Vagina (tissue), 2 donors: ENCODE measurements at places on chromosomes 1 and 21.
A peak's percentile ranks its signal among the peaks of the same experiment; 100 is the strongest.

GRCh38 chr1:26020941-26021646, 481 bp upstream of the EXTL1 start:
- DNase-seq = no peak

DNA sequence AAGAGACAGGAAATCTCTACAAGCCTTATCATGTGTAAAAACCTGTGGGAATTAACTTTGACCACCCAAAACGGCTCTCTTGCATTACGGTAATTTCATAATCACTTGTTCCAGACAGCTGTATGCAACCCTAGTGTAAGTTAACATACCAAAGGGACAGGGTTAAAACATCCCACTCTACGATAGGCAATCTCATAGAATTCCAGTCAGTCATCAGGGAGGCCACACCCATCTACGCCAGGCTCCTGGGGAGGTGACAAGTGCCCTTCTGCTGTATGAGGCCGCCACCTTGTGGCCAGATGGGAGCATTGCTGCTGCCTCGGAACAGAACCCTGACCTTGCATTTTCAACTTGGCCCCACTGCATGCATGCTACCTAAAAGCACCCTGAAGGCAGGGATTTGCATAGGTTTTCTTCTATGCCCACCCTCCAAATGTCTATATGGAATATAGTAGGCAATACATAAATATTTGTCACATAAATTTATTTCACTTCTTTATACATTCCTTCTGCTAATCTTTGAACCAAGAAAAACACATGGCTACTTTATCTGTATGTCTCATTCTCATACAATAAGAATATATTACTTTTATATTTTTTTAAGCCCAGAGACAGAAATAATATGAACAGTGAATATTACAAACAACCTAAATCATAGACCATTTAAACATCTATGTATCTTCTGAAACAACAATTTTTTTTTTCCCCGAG, 12.6 kb downstream of the HSF2BP start:
- DNase-seq = peak; percentile 94

DNA sequence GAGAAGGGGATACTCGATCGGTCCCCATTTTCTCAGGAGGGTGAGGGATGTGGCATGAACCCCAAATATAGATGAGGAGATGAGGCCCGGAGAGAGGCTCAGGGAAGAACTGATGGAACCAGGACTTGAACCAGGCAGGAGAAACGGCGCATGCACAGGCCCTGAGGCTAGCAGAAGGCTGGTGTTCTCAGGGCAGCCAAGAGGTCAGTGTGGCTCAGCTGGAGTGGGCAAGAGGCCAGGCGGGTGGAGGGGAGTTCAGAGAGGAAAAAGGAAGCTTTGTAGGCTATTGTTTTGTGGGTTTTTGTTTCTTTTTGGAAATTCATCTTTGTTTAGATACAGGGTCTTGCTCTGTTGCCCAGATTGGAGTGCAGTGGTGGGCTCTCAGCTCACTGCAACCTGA, 122.0 kb downstream of the LACTBL1 start:
- DNase-seq = no peak

- DNase-seq = no peak
Measured at GRCh38 chr1:168187177-168187576, 8.4 kb downstream of the TIPRL start.

DNA sequence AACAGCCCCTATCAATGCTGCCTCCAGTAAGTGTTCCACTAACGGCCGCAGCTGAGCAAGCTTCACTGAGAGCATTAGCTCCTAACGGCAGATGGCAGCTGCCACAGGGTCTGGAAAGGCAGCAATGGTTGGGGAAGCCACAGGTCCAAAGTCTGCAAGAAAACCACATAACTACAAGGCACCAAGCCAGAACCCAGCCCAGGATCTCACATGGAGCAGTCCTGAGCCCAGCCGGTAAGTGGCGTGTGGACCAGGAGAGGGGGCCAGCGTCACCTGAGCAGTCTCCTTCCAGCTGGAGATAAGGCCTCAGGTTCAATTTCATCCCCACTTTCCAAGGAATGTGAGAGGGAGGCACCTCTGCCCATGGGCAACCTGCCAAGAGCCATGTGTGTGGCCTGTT, 13.2 kb downstream of the SYT2 start:
- no peak for DNase-seq

DNA sequence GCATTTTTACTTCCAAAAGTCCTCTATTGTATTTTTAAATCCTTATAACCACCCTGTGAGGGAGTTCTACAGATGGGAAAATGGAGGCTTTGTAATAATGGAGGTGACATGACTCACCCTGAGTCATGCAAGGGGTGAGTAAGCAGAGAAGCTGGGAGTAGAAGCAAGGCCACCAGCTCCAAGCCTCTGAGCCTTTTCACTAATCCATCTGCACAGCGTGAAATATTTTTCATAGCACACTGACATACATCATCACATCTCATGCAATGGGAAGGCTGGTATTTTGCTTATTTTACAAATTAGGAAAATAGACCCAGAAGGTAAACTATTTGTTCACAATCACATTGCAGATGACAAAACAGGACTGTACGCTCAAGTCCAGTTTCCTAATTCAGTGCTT, 96.9 kb downstream of the KCNH1 start:
- no peak for DNase-seq

DNA sequence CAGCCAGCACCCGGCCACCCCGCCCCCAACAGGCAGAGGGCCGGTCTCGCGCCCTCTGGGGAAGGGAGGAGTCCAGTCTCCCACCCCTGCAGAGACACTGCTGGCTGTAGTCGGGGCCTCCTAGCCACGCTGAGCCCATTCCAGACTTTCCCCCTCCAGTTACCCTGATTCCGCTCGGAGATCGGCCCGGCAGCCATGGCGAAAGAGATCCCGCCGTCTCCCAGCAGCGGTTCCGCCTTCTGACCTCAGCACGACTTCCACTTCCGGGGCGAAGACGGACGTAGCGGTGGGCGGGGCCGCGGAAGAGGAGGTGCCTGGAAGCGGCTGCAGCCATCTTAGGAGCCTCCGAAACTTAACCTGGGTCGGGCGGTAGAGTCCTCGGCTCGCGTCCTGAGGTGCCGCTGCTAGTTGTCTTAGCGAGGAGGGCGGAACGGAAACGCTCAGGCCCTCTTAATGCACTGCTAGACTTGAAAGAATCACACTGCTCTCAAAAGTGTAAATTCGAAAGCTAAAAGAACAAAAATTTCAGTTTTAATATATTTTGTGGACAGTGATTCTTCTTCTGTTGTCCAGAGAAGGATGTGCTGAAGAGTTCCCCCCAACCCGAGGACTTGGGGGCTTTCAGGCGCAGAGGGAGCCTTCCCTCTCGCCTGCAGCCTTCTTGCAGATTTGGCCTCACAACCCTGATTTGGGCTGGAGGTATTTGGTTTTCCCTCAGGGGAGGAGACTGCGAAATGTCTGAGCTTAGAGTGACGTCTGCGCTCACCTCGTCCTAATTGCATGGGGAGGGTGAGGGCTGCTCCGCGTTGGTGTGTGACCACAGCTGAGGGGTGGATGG, at the start of gene SF3B4:
TSS of gene SF3B4 (minus strand) at position 241 of the 838 bp plus-strand sequence. CDS start at position 197, 44 bp downstream.
- no peak for DNase-seq

GRCh38 chr1:243216741-243217140, 38.3 kb downstream of the CEP170 start:
- no peak for DNase-seq

DNA sequence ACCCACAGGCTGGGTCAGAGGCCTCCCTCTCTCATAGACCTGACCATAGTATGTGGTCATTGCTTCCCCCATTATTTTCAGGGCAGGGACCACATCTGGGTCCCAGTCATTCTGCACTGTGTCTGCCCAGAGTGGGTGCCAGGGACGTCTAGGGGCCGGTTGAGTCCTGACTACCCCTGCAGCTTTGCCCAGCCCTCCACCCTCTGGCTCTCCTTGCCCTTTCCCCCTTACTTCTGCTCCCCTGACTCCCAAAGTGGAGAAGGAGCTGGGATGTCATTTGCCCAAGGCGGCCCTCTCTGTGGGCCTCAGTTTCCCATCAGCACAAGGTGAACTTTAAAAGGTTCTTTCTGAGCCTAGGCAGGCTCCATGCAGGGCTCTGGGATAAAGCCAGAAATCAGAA, 4.3 kb upstream of the TTC22 start:
- DNase-seq = no peak

DNA sequence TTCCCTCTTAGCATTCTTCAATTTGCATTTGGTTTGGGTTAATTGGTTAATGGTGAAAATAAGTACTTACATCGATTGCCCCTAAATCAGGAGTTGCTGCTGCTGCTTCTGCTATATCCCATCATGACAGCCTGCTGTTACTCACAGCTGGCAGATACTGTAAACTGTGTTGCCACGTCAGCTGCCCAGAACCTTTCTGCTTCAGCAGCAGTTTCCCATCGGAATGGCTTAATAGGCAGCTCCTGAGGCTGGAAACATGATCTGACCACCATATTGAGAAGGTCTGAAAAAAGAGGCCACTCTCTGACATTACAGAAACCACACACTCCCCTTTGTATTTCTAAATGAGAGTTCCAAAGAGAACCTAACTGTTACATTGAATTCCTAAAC, 14.3 kb upstream of the SEC16B start:
- no peak for DNase-seq

- no peak for DNase-seq
Measured at GRCh38 chr1:233089251-233089650, 138.8 kb downstream of the NTPCR start.

DNA sequence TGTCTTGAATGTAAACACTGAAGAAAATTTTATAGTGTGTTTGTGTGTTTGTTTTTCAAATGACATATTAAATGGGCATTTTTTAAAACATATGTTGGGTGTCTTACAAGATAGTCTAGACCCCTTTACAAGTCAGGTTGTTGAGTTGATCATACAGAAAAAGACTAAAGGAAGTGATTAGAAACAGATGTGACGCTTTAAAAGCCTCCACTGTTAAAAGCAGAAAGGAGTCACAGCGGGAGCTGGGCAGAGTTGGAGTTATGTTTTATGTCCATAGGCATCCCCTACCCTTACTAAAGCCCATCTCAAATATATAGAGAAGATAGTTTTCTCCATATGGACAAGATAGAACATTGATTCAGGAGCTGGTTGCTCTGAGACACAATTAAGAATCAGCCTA, 393.9 kb downstream of the PLPP3 start:
- DNase-seq = no peak

GRCh38 chr1:46595127-46595526, 8.9 kb downstream of the MKNK1 start:
- no peak for DNase-seq

DNA sequence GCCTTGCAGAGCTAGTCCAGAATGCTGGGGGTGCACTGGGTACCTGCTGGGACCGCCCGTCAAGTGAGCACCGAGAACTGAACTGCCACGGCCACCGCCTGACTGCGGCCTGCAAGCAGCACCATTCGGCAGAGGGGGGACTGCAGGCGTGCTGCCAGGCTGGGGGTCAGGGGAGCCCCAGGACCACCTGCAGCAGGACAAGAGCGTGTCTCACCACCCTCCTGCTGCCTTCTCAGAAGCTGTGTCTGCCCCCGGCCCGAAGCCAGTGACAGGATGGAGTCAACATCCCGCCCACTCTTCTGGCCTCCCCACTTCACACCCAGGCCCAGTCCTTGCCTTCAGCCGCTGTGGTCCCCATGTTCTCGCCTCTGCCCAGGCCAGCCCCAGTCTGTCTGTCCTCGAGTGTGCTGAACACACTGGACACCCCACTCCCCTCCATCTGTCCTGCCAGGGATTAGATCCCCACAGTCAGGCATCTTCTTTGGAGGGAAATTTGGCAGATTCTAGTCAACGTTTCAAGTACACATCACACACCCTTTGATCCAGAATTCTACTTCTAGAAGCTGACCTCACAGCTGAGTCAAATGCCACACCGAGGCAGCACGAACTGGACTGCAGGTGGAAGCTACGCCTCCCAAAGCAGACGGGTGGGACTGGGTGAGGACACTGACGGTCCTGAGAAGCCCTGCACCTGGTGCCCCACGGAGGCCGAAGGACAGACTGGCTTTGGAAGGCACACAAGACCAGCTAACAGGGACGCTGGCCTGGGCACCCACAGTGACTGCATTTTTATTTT, 26.0 kb downstream of the PTTG1IP start:
- DNase-seq = no peak

GRCh38 chr1:74733604-74734484, 892 bp downstream of the TYW3 start:
- no peak for DNase-seq

DNA sequence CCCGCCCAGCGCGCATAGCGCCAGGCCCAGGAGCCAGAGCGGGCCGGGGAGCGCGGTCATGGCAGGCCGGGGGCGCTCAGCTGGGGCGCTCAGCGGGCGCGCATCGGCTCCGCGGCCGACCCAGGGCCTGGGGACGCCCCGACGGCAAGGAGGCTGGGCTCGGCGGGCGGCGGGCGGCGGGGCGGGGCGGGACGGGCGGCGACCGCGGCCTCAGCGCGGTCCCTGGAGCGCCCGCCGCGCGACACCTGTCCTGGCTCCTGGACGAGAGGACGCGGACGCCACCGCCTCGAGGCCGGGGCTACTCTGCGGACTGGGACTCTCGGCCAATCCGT, 273 bp downstream of the BMP8B start:
- no peak for DNase-seq
